ENCODE measurements at places on chromosomes 7 and 10.
A peak's percentile ranks its signal among the peaks of the same experiment; 100 is the strongest.

DNA sequence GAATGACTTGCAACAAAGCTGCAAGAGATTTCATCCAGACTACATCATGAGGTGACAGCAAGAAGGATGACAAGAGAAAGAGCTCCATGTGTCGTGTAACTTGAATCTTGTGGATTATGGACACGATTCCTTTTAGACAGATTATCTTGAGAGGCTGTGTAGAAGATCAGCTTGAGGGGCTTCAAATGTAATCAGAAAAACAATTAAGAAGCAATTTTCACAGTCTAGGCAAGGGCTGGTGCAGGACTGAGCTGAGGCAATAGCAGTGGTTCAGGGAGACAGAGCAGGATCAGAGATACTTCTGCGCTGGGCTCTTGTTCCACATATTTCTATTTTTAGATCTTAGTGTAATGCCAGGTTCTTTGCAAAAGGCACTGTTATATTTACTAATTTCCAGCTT is 253.0 kb upstream of the COBL start:
- no peak overlapping the region for H3K27ac ChIP-seq
- H3K4me3 ChIP-seq, result no peak overlapping the region
- no peaks in the 10 kb centered on the region for H3K4me1 ChIP-seq
- no peak for DNase-seq
- H3K36me3 ChIP-seq, result no peaks in the 10 kb centered on the region

DNA sequence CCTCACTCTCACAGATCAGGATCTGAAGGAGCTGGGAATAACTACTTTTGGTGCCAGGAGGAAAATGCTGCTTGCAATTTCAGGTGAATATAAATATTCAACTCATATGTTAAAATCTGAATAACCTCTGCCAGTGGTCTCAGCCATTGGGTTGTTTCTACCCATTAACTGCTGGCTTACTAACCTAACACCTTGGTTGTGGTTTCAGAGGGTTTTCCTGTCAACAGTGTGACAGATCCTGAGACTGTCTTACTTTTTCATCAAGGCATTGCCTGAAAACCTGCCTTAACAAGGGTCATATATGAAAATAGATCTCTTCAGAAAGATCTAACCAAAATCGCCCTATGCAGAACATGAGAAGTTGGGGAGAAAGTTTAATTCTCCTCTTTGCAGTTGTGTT is 307.7 kb downstream of the BICC1 start:
- peaks cover 88% of the 10 kb centered on the region for H3K36me3 ChIP-seq
- H3K27me3 ChIP-seq, result no peaks in the 10 kb centered on the region
- H3K4me1 ChIP-seq, result peaks cover 3% of the 10 kb centered on the region
- H3K4me3 ChIP-seq, result no peak overlapping the region
- no peak for DNase-seq

- no peak for DNase-seq
- no peak overlapping the region for H3K4me3 ChIP-seq
- H3K36me3 ChIP-seq, result no peaks in the 10 kb centered on the region
- no peaks in the 10 kb centered on the region for H3K27me3 ChIP-seq
- no peaks in the 10 kb centered on the region for H3K4me1 ChIP-seq
- no peak overlapping the region for H3K27ac ChIP-seq
Measured at GRCh38 chr10:5533098-5533731, 8.5 kb downstream of the CALML3 start.

GRCh38 chr10:104288355-104288754 is 19.4 kb downstream of the GSTO2 start:
- no peak overlapping the region for H3K27ac ChIP-seq
- H3K4me3 ChIP-seq, result no peak overlapping the region
- H3K27me3 ChIP-seq, result peaks cover 9% of the 10 kb centered on the region
- no peak for DNase-seq

- H3K36me3 ChIP-seq, result no peaks in the 10 kb centered on the region
- no peaks in the 10 kb centered on the region for H3K27me3 ChIP-seq
- no peak overlapping the region for H3K27ac ChIP-seq
- DNase-seq, result peak; percentile 55
- no peak overlapping the region for H3K4me3 ChIP-seq
- no peaks in the 10 kb centered on the region for H3K4me1 ChIP-seq
Measured at GRCh38 chr10:98971464-98971863, 264.2 kb downstream of the HPSE2 start.

DNA sequence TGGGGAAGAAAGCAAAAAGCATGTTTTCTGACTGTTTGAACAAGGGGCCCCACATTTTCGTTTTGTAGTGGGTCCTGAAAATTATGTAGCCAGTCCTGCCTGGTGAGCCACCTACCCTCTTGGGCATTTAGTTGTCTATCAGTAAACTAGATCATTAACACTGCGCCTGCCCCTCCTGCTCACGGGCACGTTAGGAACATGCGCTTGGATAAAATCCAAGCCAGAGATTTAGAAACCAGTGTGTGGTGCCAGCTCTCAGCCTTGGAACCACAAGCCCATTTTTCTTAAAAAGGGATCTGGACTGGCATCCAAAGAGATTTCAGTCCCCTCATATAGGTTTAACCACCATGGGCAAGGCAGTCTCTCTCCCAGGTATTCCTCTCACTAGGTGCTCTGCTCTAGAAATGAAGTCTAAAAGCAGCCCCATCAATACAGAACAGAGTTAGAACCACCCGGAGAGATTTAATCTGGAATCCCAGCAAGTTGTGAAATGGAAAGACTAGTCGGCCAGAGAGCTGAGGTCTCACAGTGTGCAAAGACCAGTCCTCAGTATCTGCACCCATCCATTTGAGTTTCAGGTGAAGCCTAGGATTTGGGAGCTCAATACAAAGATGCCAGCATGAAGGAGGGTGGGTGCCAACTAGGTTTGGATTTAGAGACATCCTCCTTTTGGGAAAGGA is 123.9 kb upstream of the TCF7L2 start:
- no peak overlapping the region for H3K4me3 ChIP-seq
- H3K36me3 ChIP-seq, result peaks cover 11% of the 10 kb centered on the region
- H3K27me3 ChIP-seq, result no peaks in the 10 kb centered on the region

DNA sequence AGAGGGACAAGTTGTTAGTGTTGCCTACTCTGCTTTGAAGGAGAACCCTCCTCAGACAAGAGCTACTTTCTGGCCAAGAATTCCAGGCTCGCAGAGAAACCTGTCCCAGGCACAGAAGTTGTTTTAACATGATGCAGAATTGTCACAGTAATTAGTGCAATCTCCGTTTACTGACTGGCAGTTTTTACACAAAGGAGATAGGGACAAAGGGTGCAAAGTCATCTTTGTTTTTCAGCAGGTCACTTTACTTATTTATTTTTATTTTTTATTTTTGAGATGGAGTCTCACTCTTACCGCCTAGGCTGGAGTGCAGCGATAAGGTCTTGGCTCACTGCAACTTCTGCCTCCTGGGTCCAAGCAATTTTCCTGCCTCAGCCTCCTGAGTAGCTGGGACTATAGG is 12.3 kb downstream of the TCF7L2 start:
- no peak overlapping the region for H3K4me3 ChIP-seq
- DNase-seq, result no peak
- no peaks in the 10 kb centered on the region for H3K36me3 ChIP-seq
- H3K27me3 ChIP-seq, result no peaks in the 10 kb centered on the region
- H3K27ac ChIP-seq, result no peak overlapping the region

DNA sequence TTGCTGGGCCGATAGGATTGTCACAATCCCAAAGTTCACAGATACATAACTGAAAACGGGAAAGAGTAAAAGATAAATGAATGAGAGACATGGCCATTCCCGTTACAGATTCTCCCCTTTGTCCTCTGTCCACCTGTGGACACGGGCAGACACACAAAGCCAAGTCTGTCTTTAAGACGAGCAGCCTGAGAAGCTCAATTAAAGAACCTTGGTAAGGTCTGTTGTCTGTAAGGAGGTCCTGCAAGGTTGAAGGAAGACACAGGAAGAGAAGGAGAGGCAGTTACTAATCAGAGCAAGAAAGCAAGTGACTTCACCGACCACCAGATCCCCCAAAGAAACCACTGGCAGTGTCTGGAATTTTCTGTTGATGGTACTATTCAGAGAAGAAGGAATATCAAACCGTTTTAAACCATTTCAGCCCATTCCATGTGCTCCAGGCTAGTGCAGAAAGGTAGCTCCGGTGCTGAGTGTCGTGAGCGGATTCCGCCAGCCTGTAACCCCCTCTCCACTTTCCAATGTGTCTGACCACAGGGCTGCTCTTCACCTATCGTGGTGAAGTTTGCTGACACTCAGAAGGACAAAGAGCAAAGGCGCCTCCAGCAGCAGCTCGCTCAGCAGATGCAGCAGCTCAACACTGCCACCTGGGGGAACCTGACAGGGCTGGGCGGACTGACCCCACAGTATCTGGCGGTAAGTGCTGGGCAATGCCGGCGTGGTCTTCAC is 252.6 kb downstream of the CELF2 start:
- DNase-seq, result peak; percentile 63
- H3K36me3 ChIP-seq, result peaks cover 62% of the 10 kb centered on the region
- H3K4me1 ChIP-seq, result peaks cover 2% of the 10 kb centered on the region
- no peaks in the 10 kb centered on the region for H3K27me3 ChIP-seq
- H3K27ac ChIP-seq, result no peak overlapping the region

- no peaks in the 10 kb centered on the region for H3K27me3 ChIP-seq
- no peak overlapping the region for H3K27ac ChIP-seq
- H3K4me1 ChIP-seq, result peaks cover 1% of the 10 kb centered on the region
- DNase-seq, result peak; percentile 28
- no peaks in the 10 kb centered on the region for H3K36me3 ChIP-seq
- H3K4me3 ChIP-seq, result no peak overlapping the region
Measured at GRCh38 chr7:103637726-103638125, 191.7 kb upstream of the SLC26A5 start.

DNA sequence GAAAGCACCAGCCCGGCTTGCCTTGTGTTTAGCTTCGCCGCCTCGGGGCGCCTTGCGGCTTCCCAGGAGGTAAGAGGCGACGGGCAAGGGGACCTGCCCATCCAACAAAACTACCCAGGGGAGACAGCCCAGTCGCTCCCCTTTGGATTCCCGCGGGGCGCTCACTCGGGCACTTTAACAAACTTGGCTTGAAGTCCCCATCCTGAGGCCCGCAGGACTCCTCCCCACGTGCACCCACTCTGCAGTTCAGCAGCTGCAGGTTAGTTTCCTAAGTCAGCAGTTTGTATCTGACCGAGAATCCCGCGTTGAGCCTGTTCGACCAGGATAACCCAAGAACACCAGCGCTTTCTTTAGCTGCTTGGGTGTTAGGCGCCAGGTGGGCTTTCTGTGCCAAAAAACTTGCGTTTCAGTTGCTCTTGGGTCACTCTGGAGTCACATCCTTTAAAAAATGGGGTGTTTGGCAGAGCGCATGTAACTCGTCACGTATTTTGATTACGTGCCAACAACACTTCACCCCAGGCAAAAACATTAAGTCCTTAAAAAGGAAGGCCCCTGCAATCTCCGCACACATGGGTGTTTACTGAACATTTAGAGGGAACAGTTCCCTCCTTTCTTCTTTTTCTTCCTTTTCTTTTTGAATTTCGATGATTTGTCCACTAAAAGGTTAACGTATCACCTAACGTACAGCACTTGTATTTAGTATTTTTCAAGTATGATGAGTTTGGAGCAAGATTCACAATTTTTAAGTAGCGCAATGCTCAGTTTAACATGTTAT is 876 bp downstream of the DNAH11 start:
- H3K27me3 ChIP-seq, result peaks cover 48% of the 10 kb centered on the region
- no peaks in the 10 kb centered on the region for H3K36me3 ChIP-seq
- peak overlapping the region; percentile 39 for H3K4me3 ChIP-seq
- peaks cover 12% of the 10 kb centered on the region for H3K4me1 ChIP-seq

GRCh38 chr7:17142831-17143541 is 155.5 kb upstream of the AHR start:
- peak overlapping the region; percentile 27 for H3K4me3 ChIP-seq
- peaks cover 2% of the 10 kb centered on the region for H3K4me1 ChIP-seq
- H3K27me3 ChIP-seq, result no peaks in the 10 kb centered on the region
- DNase-seq, result peak; percentile 22
